ENCODE measurements at places on chromosomes 16 and 17.

DNA sequence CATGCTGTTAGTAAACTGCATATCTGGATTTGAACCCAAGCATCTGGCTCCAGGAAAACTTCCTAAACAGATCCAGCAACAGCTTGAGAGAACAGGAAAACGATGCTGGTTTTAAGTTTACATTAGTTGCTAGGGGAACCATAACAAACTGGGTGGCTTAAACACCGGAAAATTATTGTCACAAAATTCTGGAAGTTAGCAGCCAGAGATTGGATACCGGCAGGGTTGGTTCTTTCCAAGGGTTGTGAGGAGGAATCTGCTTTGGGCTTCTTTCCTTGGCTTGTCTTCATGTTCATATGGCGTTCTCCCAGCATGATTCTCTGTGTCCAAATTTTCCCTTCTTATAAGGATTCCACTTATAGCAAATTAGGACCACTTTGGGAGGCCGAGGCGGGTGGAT lies 276.9 kb upstream of the TOM1L1 start:
- no peak overlapping the region for H3K4me3 ChIP-seq
- no peaks in the 10 kb centered on the region for H3K36me3 ChIP-seq
- no peak for DNase-seq
- no peaks in the 10 kb centered on the region for H3K27me3 ChIP-seq
- H3K4me1 ChIP-seq = no peaks in the 10 kb centered on the region

DNA sequence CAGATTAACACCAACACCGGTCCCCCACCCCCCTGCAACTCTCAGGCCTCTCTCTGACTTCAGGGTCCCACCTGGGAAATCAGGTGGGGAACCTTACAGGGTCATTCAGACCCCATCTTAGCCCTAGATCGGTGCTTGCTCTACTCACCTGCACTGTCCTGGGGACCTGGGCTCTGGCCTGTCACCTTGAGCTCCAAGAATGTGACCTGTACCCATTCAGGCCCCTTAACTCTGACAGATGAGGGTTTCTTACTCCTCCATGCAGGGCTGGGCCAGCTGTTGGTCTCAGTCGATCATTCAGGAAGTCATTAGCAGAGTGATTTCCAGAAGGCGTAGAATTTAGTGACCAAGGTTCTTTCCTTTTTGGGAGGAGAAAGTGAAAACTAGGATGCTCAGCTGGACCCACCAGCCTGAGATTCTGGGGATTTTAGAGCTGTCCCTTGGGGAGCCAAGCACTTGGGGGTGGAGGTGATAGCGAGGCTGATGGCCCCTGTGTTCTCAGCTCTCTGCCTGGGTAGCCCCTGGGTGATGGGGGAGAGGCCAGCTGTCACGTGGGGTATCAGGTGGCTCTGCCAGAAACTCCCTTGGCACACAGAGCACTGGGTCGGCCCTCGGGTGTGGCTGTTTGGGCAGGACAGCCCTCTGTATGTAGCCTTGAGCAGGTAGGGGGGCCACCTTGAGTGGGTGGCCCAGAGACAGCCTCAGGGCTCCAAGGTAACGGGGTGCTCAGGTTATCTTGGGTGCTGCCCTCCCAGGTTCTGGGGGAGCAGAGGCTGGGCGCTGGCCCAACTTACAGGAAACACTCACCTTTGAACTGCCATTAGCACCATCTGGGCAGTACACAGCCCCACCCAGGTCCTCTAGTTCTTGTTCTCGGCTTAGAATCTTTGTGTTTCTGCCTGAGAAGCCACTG lies 724 bp downstream of the MVP start:
- DNase-seq = peak; percentile 86
- H3K27me3 ChIP-seq = no peaks in the 10 kb centered on the region
- H3K4me1 ChIP-seq = no peaks in the 10 kb centered on the region
- H3K36me3 ChIP-seq = no peaks in the 10 kb centered on the region
- H3K27ac ChIP-seq = peak overlapping the region; percentile 86

- no peaks in the 10 kb centered on the region for H3K27me3 ChIP-seq
- DNase-seq = no peak
- no peak overlapping the region for H3K4me3 ChIP-seq
- no peaks in the 10 kb centered on the region for H3K4me1 ChIP-seq
- H3K36me3 ChIP-seq = no peaks in the 10 kb centered on the region
Observed at GRCh38 chr16:54052271-54052670, 234.3 kb downstream of the IRX3 start.

DNA sequence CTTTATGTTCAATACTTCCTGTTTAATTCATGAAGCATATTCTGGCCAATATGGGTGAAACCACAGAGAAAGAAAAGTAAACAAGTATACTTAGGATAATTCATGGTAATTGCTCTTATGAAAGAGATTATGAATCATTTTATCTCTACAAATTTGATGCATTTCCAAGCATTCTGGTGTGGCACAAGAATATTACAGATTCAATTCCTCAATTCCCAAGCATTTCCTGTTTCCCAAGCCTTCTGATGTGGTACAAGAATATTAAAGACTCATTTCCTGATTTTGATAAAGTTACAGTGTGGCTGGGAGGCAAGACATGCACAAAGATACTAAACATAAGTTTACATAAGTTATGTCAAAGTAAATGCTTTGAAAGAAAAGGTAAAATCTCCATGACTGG lies 126.1 kb upstream of the NUDT7 start:
- H3K4me3 ChIP-seq = no peak overlapping the region
- no peak for DNase-seq
- H3K27me3 ChIP-seq = no peaks in the 10 kb centered on the region
- no peaks in the 10 kb centered on the region for H3K4me1 ChIP-seq
- H3K36me3 ChIP-seq = no peaks in the 10 kb centered on the region
- H3K27ac ChIP-seq = no peak overlapping the region

DNA sequence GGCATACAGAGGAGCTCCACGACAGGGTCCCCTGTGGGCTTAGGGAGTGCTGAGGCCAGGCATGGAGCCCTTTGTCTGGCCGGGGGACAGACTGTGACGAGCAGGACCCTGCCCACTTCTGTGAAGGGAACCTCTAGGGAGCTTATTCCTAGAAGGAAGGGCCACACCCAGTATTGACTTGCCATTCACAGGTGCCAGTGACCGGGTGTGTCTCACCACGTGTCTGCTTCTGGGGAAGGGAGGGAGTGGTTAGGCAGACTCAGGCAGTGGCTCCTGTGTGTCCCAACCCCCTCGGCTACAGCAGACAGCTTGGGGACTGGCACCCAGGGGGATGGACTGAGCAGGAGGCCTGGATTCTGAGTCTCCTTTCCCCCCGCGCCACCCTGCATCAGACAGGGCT lies 57.2 kb downstream of the SOCS1 start:
- DNase-seq = no peak
- H3K27ac ChIP-seq = no peak overlapping the region
- H3K4me1 ChIP-seq = no peaks in the 10 kb centered on the region
- no peaks in the 10 kb centered on the region for H3K36me3 ChIP-seq
- H3K27me3 ChIP-seq = no peaks in the 10 kb centered on the region

GRCh38 chr16:82395212-82395611 lies 225.2 kb upstream of the MPHOSPH6 start:
- DNase-seq = no peak
- H3K27me3 ChIP-seq = peaks cover 1% of the 10 kb centered on the region
- no peaks in the 10 kb centered on the region for H3K4me1 ChIP-seq
- H3K4me3 ChIP-seq = no peak overlapping the region
- no peaks in the 10 kb centered on the region for H3K36me3 ChIP-seq
- H3K27ac ChIP-seq = no peak overlapping the region

DNA sequence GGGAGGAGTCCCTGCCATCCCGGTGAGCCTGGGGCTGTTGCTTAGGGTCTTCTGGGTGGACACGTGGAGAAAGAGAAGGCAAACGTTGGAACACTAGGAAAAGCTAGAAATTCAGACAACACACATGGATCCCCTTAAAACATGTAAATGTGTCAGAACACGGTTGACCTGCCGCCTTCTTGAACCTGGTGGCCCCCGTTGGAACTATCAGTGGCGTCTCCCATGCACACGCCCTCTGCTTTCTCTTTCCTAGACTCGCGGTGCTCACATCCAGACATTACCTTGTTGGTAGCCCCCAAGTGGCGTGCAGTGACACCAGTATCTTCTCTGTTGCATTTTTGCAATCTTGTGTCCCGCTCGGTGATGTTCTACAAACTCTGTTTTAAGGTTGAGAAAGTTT lies 18.6 kb downstream of the CIBAR2 start:
- H3K4me3 ChIP-seq = no peak overlapping the region
- no peak for DNase-seq
- H3K4me1 ChIP-seq = no peaks in the 10 kb centered on the region

- H3K36me3 ChIP-seq = no peaks in the 10 kb centered on the region
- peak; percentile 18 for DNase-seq
- no peak overlapping the region for H3K4me3 ChIP-seq
- no peaks in the 10 kb centered on the region for H3K4me1 ChIP-seq
- no peak overlapping the region for H3K27ac ChIP-seq
Observed at GRCh38 chr16:2773188-2773968, 3.7 kb downstream of the ELOB start.

DNA sequence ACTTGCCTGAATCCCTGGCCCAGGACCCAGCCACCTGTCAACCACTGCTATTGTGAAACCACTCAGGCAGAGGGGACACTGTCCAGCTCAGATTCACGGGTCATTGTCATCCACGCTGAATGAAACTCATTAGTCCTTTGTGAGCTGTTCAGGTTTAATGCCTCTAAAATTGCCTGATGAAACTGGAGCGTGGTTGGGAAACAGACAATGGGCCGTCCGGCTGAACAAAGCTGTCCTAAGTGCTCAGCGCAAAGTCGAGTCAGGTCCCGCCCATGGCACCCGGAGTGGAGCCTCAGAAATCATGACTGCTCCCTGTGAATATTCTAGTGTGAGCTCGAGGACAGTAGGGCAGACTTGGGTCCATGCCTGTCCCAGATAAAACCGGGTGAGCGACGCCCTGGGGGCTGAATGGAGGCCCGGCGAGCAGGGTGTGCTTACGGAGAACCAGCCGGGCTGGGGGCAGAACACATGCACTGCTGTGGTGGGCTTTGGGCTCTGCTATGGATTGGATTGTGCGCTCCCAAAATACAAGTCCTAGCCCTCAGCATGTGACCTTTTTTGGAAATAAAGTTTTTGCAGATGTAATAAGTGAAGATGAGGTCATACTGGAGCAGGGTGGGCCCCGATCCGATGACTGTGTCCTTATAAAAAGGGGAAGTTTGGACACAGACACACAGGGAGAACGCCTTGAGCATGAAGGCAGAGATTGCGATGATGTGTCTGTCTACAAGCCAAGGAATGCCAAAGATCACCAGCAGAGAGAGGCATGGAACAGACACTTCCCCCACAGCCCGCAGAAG lies 12.9 kb upstream of the CMIP start:
- H3K27ac ChIP-seq = no peak overlapping the region
- H3K4me3 ChIP-seq = no peak overlapping the region
- no peaks in the 10 kb centered on the region for H3K27me3 ChIP-seq
- H3K4me1 ChIP-seq = no peaks in the 10 kb centered on the region

GRCh38 chr16:82761858-82762257 lies 135.1 kb downstream of the CDH13 start:
- no peaks in the 10 kb centered on the region for H3K27me3 ChIP-seq
- H3K4me1 ChIP-seq = peaks cover 8% of the 10 kb centered on the region
- H3K4me3 ChIP-seq = peak overlapping the region; percentile 29
- H3K36me3 ChIP-seq = no peaks in the 10 kb centered on the region
- peak overlapping the region; percentile 95 for H3K27ac ChIP-seq

DNA sequence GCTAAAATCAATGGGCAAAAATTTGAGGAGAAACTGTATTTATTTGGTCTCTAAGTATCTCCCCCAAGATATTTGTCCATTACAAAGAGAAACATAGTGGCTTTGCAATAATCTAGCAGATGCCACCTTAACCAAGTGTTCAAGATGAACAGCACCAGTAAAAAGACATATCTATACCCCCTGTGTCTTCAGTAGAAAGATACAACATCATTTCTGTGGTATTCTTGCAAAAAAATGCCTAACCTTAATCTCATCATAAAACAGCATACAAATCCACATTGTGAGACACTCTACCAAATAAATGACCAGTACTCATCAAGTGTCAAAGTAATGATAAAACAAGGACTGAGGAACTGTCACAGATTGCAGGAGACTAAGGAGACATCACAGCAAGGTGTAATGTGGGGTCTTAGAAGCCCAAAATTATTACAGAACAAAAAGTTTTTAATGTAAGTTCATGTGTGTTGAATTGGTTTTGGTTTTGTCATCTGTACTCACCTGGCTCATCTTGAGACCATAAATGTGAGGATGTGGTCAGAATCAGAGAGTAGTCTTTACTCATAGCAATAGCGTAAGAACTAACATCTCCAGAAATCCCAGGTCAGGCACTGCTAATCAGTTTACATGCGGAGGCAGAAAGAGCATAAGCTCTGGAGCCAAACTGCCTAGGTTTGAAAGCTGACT lies 77.2 kb downstream of the AATF start:
- H3K27ac ChIP-seq = no peak overlapping the region
- H3K4me1 ChIP-seq = no peaks in the 10 kb centered on the region
- H3K4me3 ChIP-seq = no peak overlapping the region
- H3K27me3 ChIP-seq = no peaks in the 10 kb centered on the region
- DNase-seq = no peak

DNA sequence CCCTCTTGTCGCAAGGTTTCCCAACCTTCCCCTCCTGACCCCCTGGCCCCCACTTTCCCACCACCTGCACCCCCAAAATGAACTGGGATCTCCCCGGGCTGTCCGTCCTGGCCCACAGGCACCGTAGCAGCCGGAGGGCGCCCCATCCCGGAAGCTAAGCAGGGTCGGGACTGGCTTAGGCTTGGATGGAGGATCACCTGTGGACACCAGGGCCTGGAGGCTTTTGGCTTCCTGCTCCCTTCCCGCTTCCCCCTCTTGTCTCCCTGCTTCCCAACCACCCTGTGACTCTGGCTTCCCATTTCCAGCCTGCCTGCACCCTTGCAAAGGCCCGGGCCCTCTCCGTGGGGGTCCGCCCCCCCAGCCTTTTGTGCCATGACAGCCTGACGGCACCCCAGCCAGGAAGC lies 2291.3 kb downstream of the TP53TG3F start:
- no peak overlapping the region for H3K4me3 ChIP-seq
- no peaks in the 10 kb centered on the region for H3K4me1 ChIP-seq
- no peak for DNase-seq
- H3K36me3 ChIP-seq = no peaks in the 10 kb centered on the region
